ENCODE measurements at places on chromosomes 2 and 18. TPM values are rescaled to one million over a fixed set of nuclear protein-coding genes. Genes with fewer than 3 reads are reported as not detected.

Gene NTSR2
- not detected for total RNA-seq

Gene ZNF519
- total RNA-seq = 1.3 TPM

Gene SCLY
- total RNA-seq = 15.5 TPM

Gene HOXD4
- total RNA-seq = 0.38 TPM

Gene ABCB11
- 0.06 TPM for total RNA-seq
